ENCODE measurements at places on chromosomes 6 and 20.
A peak's percentile ranks its signal among the peaks of the same experiment; 100 is the strongest.

GRCh38 chr6:142960098-142960497 is 15.1 kb upstream of the HIVEP2 start:
- no peak for DNase-seq

DNA sequence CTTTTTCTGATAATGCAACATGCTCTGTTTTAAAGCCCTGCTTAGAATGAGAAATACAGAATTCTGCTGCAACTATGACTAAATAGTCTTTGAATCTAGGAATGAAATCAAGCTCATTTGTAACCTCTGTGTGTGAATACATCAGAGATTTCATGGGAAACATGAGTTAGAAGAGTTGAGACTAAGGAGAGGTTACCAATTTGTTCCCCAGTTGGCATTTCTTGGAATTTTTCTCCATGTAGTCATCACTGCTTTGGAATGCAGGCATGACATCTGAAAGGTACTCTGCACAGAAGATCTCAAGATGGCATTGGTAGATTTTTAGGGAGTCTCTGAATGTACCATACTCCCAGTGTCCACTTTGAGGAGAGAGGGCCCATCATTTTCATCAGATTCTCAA is 237.2 kb downstream of the TFAP2A start:
- no peak for DNase-seq

DNA sequence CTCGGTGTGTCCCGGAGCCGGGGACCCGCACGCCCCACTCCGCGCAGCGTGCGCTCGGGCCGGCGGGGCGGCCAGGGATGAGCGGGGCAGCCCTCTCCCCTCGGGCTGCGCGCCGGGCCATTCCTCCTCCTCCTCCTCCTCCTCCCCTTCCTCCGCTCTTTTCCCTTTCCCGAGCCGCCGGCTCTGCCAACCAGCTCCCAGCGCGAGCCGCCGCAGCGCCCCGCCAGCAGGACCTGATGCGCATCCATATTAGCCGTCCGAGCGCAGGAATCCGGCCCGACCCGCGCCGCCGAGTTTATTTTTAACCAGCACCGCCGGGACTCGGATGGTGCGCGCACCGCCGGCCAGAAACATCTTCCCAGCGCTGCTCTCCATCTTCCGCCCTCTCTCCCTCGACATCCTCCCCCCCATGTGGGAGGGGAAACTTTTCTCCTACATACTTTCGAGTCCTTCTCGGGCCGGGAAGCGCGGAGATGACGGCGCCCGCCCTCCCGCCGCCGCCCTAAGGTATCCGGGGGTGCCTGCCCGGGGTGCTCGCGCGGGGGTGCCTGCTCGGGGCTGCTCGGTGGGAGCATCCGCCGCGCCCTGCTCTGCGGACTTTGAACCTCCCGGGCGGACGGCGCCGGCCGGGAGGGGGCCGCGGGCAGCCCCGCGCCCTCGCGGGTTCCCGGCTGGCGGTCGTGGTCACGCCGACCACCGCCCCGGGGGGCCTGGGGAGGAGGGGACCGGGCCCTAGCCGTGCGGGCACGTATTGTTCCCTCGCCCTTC is 619 bp downstream of the RREB1 start:
- peak; percentile 60 for DNase-seq

GRCh38 chr6:38364127-38364526 is 275.6 kb downstream of the BTBD9 start:
- no peak for DNase-seq

DNA sequence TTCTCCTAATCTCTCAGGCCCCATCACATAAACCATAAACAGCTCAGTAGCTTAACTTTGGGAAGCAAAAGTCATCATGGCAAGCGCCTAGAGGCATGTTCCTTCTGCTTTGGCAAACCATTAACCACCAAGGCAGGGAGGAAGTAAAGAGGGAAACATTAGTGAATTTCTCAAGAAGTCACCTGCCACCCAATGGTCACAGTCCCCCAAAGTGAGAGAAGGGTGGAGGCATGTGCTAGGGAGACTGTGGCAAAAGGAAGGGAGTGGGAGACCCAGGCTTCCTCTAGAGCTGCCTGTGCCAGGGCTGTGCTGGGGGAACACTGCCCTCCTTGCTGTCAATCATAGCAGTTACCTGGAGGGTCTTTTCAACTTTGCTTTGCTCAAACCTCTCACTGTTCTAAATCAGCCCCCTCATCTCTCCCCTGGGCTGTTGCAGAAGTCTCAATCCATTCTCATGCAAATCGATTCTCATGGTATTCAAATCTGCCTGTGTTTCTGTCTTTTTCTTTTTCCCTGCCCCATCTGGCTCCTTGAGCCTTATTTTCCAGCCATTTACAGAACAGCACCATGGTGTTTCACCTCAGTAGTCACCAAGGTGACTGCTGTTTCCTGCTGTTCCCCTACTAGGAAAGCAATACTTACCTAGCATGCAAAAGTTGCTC is 1.8 kb upstream of the RNF24 start:
- no peak for DNase-seq

GRCh38 chr20:50522053-50522674 is 12.0 kb downstream of the PTPN1 start:
- no peak for DNase-seq
